Vagina (tissue), 2 donors: ENCODE measurements at places on chromosomes 7 and 10. TPM values are rescaled to one million over a fixed set of nuclear protein-coding genes. Genes with fewer than 3 reads are reported as not detected.

Gene PRSS2
- total RNA-seq: not detected

Gene TRIM74
- total RNA-seq: not detected

Gene TMEM184A
- 129 TPM for total RNA-seq

Gene HOXA5
- 6.1 TPM for total RNA-seq

Gene GTPBP10
- total RNA-seq: 11.0 TPM

Gene SPDYE2B
- total RNA-seq: not detected

Gene GRM3
- total RNA-seq: not detected
